Jurkat, Clone E6-1 (cell line): ENCODE measurements at places on chromosomes 5 and 9.

GRCh38 chr9:131677444-131678180 is 62.3 kb downstream of the RAPGEF1 start:
- DNase-seq, result no peak

GRCh38 chr5:100232736-100233135 is 302.4 kb upstream of the FAM174A start:
- DNase-seq, result no peak

- DNase-seq, result no peak
Measured at GRCh38 chr9:4742246-4742645, 1.2 kb upstream of the AK3 start.

DNA sequence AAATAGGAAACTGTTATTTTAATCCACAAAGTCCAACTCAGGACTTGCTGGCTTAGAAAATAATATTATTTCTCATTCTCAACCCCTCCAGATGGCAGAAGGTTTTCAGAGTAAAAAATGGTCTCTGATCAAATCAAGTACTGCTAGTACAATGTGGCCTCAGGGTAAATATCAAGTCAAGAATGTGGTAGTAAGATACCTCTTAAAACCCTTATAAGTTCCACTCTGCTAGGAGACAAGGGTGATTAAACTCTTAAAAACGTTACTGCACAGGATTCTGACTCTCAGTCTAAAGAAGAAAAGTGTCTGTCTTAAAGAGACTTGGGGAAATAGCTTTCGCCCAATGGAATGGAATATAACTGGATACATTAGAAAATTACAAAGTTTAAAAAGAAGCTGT is 120.8 kb upstream of the PDE4D start:
- no peak for DNase-seq

DNA sequence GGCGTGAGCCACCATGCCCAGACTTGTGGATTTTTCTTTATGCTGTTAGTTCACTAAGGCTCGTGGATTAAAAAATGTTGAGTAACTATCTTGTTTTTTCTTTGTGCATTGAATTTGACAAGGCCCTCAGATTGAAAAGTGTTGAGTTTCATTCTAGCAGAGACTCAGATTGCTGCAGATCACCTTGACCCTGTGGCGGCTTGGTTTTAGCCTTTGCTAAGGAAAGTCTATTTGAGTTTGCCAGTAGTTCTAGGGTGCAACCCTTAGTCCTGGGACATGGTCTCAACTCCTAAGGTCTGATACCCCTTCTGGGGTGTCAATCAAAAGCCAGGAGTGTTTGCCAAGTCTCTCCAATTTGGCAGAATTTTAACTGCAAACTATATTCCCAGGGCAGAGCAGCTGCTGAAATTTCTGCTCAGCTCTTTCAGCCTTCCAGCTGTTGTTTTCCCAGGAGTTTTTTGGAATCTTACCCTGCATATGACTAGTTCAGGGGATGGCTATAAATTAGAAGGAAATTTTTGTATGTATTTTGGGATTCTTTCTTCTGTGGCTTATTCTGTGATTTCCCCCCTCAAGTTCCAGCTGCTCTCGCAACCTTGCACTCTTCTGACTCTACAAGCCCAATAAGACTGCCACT is 84.3 kb upstream of the HAND1 start:
- DNase-seq, result no peak

DNA sequence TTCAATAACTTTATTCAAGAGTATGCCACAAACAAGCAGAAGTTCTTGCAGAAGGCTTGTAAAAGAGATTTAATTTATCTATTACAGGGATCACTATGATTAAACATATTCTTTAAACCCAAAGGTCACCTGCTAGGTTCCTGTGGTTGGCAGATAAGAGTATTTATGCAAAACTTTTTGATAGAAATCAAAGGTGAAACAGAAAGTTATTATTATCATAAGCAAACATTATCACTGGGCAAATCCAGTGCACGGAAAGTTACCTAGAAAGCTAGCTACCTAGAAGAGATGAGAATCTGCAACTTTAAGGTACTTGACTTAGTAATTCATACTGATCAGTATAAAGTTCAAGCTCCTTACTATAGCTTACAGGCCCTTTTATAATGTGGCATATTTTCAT is 3.2 kb downstream of the STARD4 start:
- no peak for DNase-seq

DNA sequence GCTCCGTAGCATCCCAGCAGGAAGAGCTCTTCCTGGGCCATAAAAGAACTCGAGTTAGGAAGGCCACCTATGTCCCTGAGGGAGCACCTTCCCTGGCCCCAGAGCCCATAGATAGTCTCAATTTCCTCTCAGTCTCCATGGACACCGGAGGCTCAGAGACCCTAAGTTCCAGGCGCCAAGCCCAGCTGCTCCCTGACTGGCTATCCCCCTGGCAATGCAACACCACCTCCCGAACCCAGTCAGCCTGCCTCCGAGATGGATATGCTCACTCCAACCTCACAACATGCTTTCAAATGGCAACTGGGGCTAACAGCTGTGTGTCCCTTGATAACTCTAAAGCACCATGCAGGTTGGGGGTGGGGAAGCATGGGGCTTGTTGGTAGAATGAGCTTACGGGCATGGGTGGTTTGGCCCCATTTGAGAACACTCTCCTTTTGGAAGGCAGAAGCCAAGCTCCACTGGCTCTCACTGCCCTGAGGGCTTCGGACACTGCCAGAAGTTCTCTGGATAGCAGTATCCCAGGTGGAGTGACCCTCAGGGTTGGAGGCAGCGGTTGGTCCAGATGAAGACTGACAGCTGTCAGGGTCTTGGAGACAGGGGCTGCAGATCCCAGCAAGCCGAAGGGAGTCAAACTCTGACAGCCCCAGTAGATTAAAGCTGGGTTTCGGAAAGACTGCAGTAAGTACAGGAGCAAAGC is 165.3 kb downstream of the PAX5 start:
- DNase-seq, result no peak

GRCh38 chr9:9538356-9538755 is 1074.4 kb downstream of the PTPRD start:
- no peak for DNase-seq

GRCh38 chr5:174111287-174111973 is 65.9 kb downstream of the NSG2 start:
- no peak for DNase-seq
